ENCODE measurements at places on chromosomes 2 and 18.

DNA sequence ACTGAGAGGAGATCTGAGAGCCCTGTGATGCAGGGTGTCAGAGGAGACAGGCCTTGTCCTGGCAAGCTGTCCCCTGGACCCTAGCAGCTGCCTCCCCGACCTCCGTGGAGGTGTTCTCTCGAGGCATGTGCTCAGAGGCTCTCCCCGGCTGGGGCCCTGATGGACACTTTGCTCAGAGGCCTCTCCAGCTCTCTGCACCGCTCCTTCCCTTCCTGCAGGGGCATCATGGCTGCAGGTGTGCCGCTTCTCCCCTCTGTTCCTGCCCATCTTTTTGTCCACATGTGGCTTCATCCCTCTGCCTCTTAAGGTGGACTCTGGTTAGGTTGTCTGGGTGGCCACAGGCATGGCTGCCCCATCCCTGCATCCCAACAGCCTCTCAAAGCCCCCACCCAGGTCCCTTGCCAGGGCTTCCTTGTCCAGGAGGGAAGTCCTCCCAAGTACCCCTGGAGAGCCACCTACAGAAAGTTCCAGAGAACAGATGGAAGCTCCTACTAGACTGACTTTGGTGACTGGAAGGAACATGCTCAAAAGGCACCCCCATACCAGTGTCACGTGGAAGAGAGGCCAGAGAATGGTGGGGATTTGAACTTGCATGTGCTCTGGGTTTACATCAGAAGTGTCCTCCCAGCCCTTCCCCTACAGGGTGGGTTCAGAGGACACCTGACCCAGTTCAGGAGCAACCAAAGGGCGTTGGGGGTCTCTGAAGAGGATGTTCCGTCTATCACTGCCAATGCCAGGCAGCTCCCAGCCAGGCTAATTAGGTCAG is 120.4 kb downstream of the KLHL29 start:
- no peak for DNase-seq

GRCh38 chr2:233414273-233414654 is 60.0 kb downstream of the DGKD start:
- DNase-seq: no peak

DNA sequence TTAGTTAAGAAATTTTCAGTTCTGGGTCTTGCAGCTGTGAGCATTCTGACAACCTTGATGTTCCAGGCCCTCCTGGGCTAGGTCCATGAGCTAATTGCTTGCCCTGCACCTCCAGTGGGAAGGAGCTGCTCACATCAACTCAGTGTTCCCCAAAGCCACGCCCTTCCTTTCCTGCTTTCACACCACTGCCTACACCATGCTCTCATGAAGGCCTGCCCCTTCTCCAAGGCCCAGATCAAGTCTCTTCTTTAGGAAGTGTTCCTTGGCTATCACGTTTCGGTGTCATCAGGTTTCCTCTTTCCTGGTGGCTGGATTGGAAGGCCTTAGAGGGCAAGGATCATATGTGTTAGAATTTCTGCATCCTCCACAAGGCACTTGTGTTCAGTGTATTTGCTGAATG is 18.8 kb downstream of the TMEM127 start:
- no peak for DNase-seq

GRCh38 chr2:70030724-70031420 is 56.4 kb upstream of the PCBP1 start:
- no peak for DNase-seq

- no peak for DNase-seq
These were observed 25.5 kb downstream of the SLC4A5 start for GRCh38 chr2:74317701-74318100.

- no peak for DNase-seq
These were observed 47.1 kb downstream of the ZNF532 start for GRCh38 chr18:58911766-58912165.

- DNase-seq: no peak
These were observed 147.8 kb upstream of the ZNF236 start for GRCh38 chr18:76674596-76674995.

- no peak for DNase-seq
These were observed 456.5 kb downstream of the FBXO15 start for GRCh38 chr18:73691118-73691517.

- no peak for DNase-seq
These were observed 265.9 kb downstream of the TFCP2L1 start for GRCh38 chr2:121019071-121019470.
